Esophagus muscularis mucosa (tissue), 4 donors: ENCODE measurements at places on chromosomes 16 and 17. TPM values are rescaled to one million over a fixed set of nuclear protein-coding genes. Genes with fewer than 3 reads are reported as not detected.

GRCh38 chr17:70314506-70314905 is 145.2 kb downstream of the KCNJ2 start:
- DNase-seq: no peak
- H3K4me3 ChIP-seq: no peak overlapping the region
- no peaks in the 10 kb centered on the region for H3K4me1 ChIP-seq
- no peaks in the 10 kb centered on the region for H3K27me3 ChIP-seq
- no peaks in the 10 kb centered on the region for H3K36me3 ChIP-seq

The TMEM235 gene
- not detected for total RNA-seq

- peaks cover 10% of the 10 kb centered on the region for H3K4me1 ChIP-seq
- H3K27ac ChIP-seq: no peak overlapping the region
- H3K27me3 ChIP-seq: no peaks in the 10 kb centered on the region
These were observed 260.4 kb upstream of the TBX2 start for GRCh38 chr17:61139219-61139618.

DNA sequence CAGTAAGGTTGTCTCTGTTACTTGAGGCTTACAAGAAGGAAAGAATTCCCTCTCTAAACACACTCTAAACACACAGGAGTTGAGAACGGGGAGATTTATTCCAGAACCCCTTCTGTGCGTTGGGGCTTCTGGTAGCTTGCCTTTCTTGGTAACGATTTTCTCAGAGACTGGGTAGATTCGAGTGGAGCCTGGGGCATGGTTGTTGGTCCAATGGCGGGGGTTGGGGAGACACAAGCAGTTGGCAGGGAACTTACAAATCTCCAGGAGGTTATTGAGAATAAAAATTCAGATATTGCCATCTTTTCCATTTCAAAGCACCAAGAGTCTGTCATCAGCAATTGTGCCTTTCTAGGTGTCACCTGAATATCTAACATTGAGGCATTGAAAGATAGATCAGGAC is 251.7 kb downstream of the CDH13 start:
- H3K4me3 ChIP-seq: no peak overlapping the region
- H3K27me3 ChIP-seq: no peaks in the 10 kb centered on the region
- no peaks in the 10 kb centered on the region for H3K36me3 ChIP-seq
- peak; percentile 64 for DNase-seq

GRCh38 chr16:56773532-56773931 is 43.6 kb downstream of the NUP93 start:
- no peaks in the 10 kb centered on the region for H3K36me3 ChIP-seq
- no peak for DNase-seq

DNA sequence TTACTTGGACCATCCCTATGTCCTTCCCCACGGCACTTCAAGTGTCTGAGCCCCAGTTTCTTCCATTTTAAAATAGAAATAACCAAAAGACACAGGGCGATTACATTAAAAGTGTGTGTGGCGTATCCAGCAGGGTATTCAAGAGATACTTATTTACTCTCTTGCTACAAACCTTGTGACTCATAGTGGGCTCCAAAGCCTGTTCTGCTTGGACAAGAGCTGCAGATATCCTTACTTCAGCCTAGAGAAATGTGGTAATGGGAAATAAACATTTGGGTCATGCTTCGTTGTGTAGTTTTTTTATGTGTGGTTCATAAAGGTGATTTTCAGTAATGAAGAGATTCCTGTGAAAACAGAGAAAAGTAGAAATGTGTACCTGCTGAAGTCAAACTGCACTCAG is 288.9 kb upstream of the CDH11 start:
- H3K27ac ChIP-seq: no peak overlapping the region
- H3K36me3 ChIP-seq: no peaks in the 10 kb centered on the region
- no peak overlapping the region for H3K4me3 ChIP-seq

The RASD1 gene
- 13.2 TPM for total RNA-seq

DNA sequence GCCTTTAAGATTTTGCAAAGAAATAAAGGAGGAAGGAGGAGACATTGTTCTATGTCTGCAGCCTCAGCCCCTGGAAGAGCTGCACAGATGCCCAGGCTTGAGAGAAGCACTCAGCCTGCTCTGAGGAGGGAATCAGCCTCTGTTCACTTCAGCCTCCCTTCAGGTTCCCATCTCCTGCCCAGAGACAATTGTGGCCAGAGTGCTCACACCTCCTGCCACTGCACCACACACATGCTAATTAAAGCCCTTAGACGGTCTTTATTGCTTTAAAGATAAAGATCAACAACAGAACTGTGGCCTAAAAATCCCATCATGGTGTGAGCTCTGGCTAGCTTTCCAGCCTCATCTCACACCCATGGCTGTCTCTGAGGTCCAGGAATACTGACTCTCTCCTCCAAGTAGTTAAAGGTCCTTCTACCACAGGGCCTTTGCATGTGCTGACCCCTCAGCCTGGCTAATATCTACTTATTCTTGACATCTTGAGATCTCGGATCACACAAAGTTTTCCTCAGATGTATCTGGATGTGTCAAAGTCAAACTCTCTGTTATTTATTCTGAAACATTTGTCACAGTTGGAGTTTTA is 33.8 kb downstream of the CHD9NB start:
- H3K4me3 ChIP-seq: no peak overlapping the region
- H3K27me3 ChIP-seq: no peaks in the 10 kb centered on the region
- H3K4me1 ChIP-seq: no peaks in the 10 kb centered on the region
- H3K36me3 ChIP-seq: no peaks in the 10 kb centered on the region

The CCL8 gene
- total RNA-seq: not detected

DNA sequence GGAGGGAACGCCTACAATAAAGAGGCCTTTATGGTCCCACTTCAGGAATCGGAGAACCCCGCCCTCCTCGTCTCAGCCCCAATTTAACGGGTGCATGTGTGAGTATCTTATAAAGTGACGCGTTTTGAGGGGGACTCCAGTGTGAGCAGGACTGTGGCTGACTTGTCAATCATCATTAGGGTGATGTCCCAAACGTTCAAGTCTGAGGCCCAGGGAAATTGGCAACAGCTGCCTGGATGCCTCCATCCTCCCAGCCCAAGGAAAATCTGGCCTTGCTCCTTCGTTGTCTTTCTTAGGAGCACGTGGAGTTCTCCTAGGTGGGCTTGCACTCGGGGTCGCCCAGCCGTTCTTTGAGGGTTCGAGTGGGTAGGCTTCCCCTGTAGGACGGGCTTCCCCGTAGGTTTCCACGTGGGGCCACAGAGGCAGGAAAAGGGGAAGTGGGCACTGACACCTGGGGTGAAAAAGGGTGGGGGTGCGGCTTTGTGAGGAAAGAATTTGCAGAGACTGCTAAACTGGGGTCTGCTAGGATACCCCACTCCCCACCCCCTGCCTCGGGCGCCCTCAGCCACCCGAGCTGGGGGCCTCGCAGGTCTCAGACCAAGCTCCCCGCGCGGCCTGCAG is 561 bp upstream of the HERPUD1 start:
- H3K36me3 ChIP-seq: peaks cover 8% of the 10 kb centered on the region
- H3K4me3 ChIP-seq: peak overlapping the region; percentile 91
- no peaks in the 10 kb centered on the region for H3K27me3 ChIP-seq
- DNase-seq: no peak
- H3K27ac ChIP-seq: peak overlapping the region; percentile 98

DNA sequence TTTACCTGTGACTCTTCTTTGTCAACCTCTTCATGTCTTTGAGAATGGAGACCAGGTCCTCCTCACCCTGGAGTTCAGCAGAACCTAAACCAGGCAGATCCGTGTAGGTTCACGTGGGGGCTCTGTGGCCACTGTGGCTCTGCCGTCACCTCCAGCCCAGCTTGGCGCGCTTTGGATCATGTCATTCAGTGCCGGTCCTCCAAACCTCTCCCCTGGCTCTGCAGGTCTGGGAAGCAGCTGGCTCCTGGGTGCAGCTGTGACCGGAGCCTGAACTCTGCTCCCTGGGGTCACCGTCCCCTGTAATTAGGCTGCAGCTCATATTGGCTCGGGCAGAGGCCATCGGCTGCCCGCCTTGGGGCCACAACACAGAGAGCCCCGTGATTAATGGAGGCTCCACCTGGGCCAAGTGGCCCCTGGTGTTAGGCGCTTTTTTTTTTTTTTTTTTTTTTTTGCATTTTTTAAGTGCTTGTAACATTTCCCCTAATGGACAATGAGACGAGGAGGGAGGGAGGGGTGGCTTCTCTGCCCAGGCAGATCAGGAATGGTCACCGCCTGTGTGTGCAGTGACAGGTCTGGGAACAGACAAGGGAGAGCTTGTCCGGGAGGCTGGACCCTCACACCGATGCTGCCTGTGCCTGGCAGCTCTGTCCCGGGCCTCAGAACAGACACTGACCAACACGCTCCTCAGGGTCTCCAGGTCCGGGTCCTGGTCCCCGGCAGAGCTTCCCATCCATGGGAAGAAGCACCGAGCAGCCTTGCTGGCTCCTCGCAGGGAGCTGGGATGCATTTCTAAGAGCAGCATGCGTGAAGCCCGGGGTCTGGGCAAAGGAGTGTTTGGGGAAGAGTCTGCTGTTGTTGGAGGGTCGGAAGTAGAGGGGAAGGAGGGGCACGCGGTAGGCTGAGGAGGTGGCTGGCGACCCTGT is 247.9 kb downstream of the SEC14L1 start:
- peaks cover 96% of the 10 kb centered on the region for H3K4me1 ChIP-seq
- H3K27ac ChIP-seq: peak overlapping the region; percentile 99
- H3K36me3 ChIP-seq: no peaks in the 10 kb centered on the region
- DNase-seq: no peak

DNA sequence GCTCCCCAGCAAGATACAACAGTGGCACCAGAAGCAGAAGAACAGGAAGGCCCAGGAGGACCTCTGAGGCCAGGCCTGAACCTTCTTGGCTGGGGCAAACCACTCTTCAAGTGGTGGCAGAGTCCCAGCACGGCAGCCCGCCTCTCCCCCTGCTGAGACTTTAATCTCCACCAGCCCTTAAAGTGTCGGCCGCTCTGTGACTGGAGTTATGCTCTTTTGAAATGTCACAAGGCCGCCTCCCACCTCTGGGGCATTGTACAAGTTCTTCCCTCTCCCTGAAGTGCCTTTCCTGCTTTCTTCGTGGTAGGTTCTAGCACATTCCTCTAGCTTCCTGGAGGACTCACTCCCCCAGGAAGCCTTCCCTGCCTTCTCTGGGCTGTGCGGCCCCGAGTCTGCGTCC is 11.9 kb downstream of the CES3 start:
- DNase-seq: no peak
- H3K27ac ChIP-seq: no peak overlapping the region
- H3K36me3 ChIP-seq: no peaks in the 10 kb centered on the region
- peaks cover 15% of the 10 kb centered on the region for H3K27me3 ChIP-seq

The ABCA10 gene
- total RNA-seq: 4.2 TPM

DNA sequence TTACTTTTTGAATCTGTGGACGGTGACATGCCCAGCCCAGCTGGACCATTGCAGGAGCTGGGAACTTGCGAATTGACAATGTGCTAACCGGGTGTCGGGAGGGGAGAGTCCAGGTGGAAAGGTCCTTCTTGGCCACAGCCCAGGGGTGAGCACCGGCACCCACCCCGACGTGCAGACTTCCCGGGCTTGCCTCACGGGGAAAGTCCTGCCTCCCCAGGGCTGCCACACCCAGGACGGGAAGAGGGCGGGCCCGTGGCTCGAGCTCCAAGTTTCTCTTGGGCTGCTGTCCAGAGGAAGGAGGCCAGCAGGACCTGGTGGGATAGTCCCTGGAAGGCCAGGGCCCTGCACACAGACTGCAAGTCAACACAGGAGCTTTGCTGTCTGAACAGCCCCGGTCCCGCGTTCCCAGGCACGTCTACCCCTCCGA is 17.7 kb downstream of the CARD14 start:
- H3K27me3 ChIP-seq: no peaks in the 10 kb centered on the region
- peaks cover 25% of the 10 kb centered on the region for H3K4me1 ChIP-seq
- no peak overlapping the region for H3K27ac ChIP-seq
- no peaks in the 10 kb centered on the region for H3K36me3 ChIP-seq
- no peak for DNase-seq

DNA sequence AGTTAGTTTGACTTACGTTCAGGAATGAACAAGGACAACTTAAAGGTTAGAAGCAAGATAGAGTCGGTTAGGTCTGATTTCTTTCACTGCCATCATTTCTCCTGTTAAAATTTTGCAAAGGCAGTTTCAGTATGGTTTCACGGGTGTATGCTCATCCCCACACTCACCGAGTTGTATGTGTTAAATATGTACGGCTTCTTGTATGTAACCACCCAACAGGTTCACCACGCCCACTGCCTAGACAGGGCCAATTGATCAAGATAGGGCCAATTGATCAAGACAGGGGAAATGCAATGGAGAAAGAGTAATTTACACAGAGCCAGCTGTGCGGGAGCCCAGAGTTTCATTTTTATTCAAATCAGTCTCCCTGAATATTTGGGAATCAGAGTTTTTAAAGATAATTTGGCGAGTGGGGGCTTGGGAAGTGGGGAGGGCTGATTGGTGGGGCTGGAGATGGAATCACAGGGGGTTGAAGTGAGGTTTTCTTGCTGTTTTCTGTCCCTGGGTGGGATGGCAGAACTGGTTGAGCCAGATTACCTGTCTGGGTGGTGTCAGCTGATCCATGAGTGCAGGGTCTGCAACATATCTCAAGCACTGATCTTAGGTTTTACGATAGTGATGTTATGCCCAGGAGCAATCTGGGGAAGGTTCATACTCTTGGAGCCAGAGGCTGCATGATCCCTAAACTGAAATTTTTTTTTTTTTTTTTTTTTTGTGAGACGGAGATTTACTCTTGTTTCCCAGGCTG is 62.4 kb upstream of the PLCG2 start:
- no peak overlapping the region for H3K27ac ChIP-seq
- H3K4me1 ChIP-seq: peaks cover 29% of the 10 kb centered on the region
- DNase-seq: no peak
- no peaks in the 10 kb centered on the region for H3K36me3 ChIP-seq
- H3K4me3 ChIP-seq: no peak overlapping the region

DNA sequence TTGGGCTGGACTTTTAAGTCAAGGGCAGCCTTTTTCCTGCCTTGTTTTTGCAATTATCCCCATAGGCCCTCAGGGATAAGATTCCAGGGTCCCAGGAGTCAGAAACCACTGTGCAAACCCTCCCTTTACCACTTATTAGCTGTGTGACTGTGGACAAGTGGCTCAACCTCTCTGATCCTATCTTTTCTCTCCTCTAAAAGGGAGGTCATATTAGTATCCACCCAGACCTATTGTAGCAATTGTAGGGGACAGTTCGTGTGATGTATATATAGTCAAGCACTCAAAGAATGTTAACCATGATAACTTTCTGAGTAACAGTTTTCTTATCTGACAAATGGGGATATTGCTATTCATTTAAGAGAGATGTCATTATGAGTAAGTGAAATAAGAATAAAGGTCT is 68.2 kb downstream of the IRX5 start:
- peaks cover 5% of the 10 kb centered on the region for H3K27me3 ChIP-seq
- H3K4me3 ChIP-seq: no peak overlapping the region
- no peaks in the 10 kb centered on the region for H3K36me3 ChIP-seq
- H3K27ac ChIP-seq: no peak overlapping the region
- DNase-seq: no peak

The LRRC46 gene
- total RNA-seq: not detected

The TRAPPC2L gene
- 22.9 TPM for total RNA-seq

The PRAC1 gene
- not detected for total RNA-seq

DNA sequence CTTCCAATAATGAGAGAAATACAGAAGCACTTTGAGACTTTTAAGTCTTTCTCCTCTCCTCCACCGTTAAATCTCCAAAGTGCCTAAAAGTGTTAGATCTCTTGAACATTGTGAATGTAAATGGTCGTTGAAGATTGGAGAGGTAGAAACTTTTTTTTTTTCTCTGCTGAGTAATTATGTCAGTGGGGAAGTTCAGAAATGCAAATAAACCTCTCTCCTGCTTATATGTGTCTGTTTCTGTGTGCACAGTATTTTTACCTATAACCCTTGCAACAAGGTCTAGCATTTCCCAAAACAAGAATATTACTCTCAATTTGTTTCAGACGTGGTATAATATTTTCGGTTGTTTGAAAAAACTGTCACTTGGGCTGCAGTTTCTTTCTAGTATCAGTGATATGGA is 833.6 kb upstream of the CDH8 start:
- DNase-seq: no peak
- no peak overlapping the region for H3K27ac ChIP-seq
- no peak overlapping the region for H3K4me3 ChIP-seq
- no peaks in the 10 kb centered on the region for H3K4me1 ChIP-seq
